Hematopoietic multipotent progenitor cell treated with erythropoietin and hydrocortisone succinate and interleukin-3 and kit ligand, for 6 days (in vitro differentiated cells): ENCODE measurements at places on chromosomes 1 and 21.

DNA sequence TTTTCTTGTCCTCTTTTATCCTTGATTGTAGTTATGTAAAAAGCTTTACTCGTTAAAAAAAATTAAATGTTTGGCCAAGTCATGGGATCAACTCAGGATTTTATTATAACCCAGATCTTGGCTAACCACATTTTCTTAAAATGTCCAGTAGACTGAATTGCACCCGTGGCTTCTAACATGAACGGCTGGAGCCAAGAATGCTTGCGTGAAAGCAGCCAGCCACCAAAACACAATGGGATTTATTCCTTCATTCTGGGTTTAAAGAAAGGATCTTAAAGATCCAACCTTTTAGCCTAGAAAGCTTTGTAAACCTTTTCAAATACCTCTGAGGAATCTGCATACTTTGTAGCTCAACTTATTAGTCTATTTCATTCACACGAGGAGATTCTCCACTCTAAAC is 404.4 kb downstream of the USP25 start:
- DNase-seq: no peak

- DNase-seq: no peak
Observed at GRCh38 chr1:170071378-170071777, 3.1 kb downstream of the KIFAP3 start.

DNA sequence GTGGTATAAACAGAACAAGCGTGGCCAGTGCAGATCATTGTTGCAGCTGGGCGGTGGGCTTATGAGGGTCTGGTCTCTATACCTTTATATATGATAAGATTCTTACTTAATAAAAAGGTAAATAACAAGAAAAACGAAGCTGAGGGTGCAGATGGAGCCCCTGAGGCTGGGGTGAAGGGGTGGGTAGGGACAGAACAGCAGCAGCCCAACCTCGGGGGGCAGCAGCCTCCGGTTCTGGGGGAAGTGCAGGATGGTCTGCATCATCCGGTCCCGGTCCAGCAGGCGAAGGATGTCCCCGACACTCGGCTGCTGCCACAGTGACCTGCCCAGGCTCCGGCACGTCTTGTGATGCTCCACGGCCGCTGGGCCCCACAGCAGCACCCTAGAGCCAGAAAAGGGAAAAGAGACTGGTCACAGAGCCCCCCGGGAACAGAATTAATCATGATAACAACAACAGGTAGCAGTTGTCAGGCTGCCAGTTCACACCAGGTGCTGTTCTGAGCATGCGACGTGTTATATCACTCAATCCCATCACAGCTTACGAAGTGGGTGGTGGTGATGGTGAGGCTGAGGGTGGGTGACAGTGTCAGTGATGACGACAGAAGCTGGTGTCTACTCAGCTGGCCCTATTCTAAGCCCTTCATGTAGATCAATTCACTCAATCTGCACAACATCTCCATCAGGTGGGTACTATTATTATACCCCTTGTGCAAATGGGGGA is 35.5 kb downstream of the MRAP start:
- no peak for DNase-seq

GRCh38 chr1:219352961-219353651 is 179.4 kb downstream of the LYPLAL1 start:
- no peak for DNase-seq

- DNase-seq: no peak
Observed at GRCh38 chr1:4367230-4367777, 287.1 kb upstream of the AJAP1 start.

DNA sequence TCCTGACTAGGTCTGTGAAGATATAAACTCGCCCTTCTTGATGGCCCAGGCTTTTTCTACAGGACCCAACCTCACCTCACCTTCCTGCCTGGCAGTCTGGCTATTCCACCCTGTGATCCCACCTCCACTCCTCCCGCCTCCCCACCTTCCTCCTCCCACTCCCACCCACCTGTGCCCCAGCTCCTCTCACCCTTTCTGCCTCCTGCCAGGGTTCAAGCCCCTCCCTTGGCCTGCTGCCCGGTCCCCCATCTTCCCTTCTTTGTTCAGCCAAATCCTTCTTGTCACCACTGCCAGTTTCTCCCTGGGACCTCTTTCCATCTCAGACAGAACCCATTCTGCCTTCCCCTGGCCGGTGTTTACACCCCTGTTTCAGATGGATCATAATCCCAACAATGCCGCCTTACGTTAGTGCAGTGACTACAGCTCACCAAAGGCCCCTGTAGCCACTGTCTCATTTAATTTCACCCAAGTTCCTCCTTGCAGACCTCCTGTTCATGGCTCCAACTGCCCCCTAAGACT is 127.5 kb upstream of the EDN2 start:
- DNase-seq: no peak

DNA sequence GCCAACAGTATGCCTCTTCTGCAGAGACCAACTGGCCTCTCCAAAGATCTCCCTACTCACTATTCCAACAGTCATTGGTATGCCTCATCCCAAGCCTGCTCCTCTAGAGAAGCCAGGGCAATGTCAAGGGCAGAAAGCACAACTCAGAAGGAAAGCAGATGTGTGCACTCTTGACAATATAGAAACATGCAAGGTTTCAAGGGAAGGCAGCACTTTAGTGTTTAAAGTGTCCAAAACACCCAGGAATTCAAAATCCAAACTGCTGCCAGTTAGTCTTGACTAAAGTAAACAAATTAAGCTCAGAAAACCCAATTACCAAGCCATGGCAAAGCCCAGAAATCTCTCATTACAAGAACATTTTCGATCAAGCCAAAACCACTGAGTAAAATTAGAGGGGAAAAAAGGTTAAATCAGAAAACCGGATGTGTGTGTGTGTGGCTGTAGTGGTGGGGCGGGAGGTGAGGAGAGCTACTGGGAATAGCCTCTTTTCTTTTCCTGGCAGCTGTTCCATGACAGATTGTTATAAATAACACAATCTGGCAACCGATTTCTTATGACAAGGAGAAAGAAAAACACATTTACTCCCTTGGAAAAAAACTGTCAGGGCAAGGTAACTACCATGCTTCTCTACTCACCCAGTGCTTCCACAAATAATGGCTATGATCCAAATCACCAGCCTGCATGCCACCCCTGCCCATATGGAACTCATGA is 39.2 kb downstream of the EIF2B3 start:
- DNase-seq: peak; percentile 18

DNA sequence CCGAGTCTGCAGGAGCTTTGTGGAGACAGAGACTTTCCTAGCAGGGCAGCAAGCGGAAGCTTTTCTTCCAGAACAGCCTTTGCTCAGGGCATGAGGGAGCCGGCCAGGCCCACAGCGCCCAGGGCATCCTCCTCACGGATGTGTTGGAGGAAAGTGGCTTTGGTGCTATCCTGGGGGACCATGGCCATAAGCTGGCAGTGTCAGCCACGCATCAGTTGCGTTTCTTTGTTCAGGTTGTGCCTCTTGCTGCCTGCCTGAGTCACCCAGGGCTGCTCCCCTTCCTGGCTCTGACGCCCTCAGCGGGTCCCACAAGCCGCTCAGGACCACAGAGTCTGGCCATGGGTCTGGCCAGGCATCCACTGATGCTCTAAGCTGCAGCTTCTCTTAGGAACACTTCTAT is 39.6 kb upstream of the PRSS38 start:
- no peak for DNase-seq

DNA sequence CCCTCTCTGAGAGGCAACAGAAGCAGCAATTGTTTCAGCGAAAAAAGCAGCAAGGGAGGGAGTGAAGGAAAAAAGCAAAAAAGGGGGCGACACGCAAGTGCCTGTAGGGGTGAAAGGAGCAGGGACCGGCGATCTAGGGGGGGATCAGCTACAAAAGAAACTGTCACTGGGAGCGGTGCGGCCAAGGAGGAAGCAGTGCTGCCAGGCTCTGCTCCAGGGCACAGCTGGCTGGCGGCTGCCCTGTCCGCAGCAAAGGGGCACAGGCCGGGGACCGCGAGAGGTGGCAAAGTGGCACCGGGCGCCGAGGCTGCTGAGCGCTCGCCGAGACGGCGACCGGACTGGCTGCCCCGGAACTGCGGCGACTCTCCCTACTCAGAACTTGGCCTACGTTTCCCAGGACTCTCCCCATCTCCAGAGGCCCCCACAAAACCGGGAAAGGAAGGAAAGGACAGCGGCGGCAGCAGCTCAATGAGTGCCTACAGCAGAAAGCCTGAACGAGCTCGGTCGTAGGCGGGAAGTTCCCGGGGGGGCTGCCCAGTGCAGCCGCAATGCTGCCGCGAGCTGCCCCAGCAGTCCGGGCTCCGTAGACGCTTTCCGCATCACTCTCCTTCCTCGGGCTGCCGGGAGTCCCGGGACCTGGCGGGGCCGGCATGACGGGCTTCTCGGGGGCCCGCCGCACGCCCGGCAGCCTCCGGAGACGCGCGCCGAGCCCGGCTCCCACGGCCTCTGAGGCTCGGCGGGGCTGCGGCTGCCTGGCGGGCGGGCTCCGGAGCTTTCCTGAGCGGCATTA is 1.0 kb upstream of the CDKN2C start:
- peak; percentile 83 for DNase-seq

GRCh38 chr1:153536671-153537375 is 1.0 kb upstream of the S100A6 start:
- no peak for DNase-seq

GRCh38 chr1:118485757-118486156 is 300.7 kb upstream of the SPAG17 start:
- DNase-seq: no peak
